ENCODE measurements at places on chromosomes 12 and 14.

GRCh38 chr14:90382491-90383125, 14.2 kb upstream of the CALM1 start:
- DNase-seq = peak; percentile 58

GRCh38 chr12:131766382-131767107, 55.7 kb downstream of the SFSWAP start:
- no peak for DNase-seq

GRCh38 chr12:104568935-104569334, 112.2 kb downstream of the CHST11 start:
- no peak for DNase-seq

GRCh38 chr12:121072147-121072546, 33.1 kb upstream of the OASL start:
- no peak for DNase-seq

DNA sequence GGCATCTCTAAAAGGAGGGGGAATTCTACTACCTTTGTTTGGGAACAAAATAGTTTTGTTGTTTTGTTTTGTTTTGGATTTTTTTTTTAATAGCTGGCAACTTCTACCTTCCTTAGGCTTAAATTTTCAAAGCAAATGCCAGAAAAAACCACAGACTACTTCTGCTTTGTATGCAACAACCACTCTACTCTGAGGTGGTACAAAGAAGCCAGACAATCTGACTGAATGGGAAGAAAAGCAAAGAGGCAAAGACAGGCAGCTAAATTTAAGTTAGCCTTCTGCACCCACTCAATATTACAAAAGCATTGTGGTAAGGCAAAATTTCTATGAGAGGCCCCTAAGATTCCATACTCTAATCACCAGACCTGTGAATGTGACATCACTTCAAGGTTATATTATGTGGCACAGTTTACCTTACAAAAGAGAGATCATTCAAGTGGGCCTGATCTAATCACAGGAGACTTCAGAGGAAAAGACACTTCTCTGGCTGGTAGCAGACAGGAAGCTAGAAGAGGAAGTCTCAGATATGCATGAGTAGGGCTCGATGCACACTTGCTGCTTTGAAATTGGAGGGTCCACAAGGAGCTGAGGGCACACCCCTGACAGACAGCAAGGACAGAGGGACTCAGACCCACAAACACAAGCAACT, 566.6 kb downstream of the RPS29 start:
- no peak for DNase-seq

DNA sequence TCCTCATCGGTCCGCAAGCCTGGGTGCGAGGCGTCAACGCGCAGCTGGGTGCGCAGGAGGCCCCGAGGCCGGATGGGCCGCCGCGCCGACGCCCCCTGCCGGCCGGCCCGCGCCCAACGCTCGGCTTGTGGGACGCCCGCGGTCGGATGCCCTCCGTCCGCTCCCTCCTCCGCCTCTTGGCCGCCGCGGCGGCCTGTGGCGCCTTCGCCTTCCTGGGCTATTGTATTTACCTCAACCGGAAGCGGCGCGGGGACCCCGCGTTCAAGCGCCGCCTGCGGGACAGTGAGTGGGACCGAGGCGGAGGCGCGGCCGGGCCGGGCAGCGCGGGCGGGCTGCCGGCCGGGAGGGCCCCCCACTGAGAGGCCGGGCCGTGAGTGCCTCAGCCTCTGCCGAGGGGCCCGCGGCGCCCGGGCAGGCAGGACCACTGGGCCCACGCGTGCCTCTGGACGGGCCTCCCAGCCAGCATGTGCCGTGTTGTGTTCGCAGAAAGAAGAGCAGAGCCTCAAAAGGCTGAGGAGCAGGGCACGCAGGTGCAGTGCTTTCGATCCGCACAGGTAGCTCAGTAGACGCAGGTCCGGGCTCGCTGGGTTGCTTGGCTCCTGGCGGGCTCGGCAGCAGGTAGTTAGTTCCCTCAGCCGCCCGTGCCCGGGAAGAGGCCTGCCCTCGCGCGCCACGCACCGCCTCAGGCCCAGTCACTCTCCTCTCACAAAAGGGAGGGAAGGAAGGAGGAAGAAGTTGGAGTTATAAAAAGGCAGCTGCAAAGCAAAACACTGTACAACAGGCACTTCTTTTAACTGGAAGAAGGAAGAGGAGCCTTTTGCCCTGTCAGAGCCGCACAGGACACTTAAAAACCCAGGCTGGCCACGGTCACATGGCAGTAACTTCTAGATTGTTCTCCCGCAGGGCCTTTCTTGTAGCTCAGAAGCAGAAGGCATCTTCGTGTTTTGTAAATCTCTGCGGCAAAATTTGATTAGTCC, at the start of gene TOMM20L:
TOMM20L (plus strand) TSS at position 119 of the 977 bp plus-strand sequence; CDS start at position 147, 28 bp downstream.
- peak; percentile 78 for DNase-seq

DNA sequence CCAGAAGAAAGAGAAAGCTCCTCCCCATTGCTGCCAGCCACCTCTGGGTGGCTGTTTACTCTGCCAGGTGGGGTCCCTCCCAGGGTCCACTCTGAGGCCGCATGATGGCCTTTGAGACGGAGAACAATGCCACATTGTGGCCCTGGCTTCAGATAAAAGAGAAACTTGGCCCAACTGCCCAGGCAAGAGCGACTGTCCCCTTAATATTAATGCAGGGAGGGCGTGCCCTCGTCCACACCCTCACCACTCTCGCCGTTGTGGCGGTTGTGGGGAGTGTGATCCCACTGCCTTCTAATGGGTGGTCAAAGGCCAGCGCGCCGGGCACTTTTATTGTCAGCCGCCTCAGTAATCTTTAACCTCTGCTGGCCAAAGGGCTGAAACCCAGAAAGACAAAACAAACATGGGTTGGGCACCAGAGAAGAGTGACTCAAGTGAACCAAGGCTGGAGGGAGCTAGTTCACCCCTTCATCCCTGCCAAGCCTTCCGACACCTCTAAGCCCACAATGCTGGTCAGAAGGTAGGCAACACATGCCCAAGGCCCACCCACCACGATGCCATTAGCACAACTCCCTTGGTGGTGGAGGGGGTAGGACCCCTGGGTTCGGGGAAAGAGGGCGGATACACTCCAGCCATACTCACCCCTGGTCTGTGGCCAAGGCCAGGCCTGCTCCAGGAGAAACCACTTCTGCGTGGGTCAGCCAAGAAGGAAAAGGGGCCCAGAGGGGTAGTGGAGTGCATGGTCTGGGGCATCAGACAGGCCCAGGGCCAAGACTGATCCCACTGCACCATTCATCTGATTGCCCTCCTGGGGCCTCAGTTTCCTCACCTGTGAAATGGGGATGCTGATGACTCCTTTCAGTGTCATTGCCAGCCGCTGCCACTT, 44.5 kb upstream of the BCL11B start:
- no peak for DNase-seq

GRCh38 chr14:88868558-88869159, 44.2 kb downstream of the TTC8 start:
- DNase-seq = no peak

DNA sequence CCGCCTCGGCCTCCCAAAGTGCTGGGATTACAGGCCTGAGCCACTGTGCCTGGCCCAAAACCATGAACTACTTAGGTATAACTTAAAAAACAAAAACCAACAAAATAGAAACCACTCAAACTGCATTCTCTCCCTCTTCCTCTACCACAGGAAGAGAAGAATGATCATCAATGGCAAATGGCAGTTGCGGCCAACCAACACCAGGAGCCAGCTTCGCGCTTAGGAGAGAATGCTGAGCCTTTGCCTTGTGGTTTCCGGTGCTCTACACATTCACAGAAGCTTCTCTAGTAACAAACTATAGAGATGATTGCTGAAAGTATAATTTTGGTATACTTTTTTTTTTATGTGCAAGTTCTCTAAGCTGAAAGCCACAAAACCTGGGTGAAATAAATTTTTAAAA, 17.1 kb downstream of the CATSPERB start:
- DNase-seq = peak; percentile 5

DNA sequence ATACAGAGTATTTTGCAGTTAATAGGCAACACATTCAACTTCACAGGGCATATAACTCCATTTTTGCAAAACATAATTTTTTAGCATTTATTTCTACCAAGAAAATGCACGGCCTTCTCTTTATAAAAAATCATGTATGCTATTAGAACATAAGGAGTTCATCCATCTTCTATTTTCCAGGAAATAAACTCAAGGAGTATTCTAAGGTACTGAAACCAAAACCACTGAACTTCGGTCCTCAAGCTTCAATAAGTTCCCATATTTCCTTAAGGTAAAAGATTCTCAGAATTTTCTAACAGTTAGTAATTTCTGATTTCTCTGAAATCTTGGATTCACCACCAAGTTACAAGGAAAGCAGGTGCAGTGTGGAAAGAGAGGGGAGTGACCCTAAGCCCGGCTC, 113.3 kb upstream of the DIO2 start:
- no peak for DNase-seq

GRCh38 chr12:118853634-118854033, 127.7 kb upstream of the SRRM4 start:
- peak; percentile 1 for DNase-seq

- peak; percentile 6 for DNase-seq
Observed at GRCh38 chr12:65278576-65279368, at the start of gene MSRB3. Gene MSRB3 (plus strand): TSS chr12:65278683. CDS start chr12:65308580, 29,897 bp downstream.

DNA sequence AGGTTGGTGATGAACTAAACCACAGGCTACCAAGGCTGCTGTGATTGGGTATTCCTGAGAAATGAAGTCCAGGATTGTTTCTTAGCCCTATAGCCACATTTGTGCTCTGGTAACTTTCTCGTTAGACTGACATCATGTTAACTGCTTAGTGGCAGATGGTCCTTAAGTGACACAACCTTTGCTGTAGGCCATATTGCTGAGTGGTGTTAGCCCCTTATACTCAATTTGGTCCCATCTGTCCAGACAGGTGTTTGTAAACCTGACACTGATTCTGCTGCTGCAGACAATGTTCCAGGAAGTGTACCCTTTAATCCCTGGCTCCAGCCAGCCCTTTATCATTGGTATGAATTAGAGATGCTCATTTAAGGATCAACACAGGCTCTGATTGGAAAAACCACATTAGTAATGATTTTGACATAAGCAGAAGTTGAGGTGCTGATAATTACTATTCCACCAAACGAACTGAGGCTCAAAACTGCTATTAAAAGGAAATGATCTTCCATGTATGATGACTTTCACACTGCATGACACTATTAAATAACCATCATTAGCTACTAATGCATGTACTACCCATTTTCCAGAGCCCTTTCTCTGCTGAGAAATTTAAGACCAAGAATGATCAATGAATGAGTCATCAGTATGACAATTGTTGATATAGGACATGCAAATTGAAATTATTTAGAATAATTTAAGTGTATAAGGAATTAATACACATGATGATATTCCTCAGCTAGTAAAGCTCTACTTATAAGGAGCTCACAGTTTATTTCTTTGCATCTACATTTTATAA, 3.6 kb upstream of the SSTR1 start:
- DNase-seq = no peak

DNA sequence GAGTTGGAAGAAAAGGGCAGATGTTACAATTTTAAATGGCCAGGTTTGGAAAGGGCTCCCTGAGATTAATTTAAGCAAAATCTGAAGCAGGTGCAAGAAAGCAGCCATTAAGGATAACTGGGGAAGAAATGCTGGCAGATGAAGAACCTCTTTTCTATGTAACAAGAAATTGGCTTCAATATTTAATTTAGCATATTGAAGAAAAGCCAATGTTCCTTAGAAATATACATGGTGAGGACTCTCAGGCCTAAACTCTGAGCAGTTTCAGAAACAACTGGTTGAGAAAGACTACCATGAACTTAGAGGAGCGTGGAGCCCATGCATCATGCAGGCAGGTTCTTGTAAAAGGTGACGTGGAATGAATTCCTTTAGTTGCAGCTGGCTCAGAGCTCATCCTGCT, 152.8 kb downstream of the LRIG3 start:
- DNase-seq = no peak

DNA sequence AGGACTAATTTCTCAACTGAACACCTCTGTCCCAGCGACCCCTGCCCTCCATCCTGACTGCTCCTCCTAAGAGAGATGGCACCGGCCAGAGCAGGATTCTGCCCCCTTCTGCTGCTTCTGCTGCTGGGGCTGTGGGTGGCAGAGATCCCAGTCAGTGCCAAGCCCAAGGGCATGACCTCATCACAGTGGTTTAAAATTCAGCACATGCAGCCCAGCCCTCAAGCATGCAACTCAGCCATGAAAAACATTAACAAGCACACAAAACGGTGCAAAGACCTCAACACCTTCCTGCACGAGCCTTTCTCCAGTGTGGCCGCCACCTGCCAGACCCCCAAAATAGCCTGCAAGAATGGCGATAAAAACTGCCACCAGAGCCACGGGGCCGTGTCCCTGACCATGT, 756 bp downstream of the RNASE7 start:
- no peak for DNase-seq

- DNase-seq = no peak
Observed at GRCh38 chr14:96051642-96052540, 12.7 kb downstream of the C14orf132 start.

DNA sequence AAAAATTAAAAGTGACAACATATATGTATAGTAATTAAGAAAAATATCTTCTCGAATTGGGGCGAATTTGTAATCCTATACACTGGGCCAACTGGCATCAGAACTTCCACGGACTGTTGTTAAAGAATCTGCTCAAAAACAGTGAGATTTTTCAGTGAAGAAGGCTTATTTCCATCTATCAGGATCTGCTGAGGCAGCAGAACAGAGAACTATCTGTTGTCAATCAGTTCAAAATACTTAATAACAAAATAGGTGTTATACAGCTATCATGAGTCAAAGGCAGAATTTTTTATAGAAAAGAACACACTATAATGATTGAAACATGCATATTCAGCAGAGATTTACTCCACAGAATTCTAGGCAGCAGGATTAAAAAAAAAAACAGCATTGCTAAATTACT, 41.9 kb downstream of the IFNG-AS1 start:
- no peak for DNase-seq

- no peak for DNase-seq
Observed at GRCh38 chr12:11678781-11679180, 29.3 kb downstream of the ETV6 start.

- DNase-seq = no peak
Observed at GRCh38 chr12:120197542-120197887, 3.0 kb upstream of the GCN1 start.

DNA sequence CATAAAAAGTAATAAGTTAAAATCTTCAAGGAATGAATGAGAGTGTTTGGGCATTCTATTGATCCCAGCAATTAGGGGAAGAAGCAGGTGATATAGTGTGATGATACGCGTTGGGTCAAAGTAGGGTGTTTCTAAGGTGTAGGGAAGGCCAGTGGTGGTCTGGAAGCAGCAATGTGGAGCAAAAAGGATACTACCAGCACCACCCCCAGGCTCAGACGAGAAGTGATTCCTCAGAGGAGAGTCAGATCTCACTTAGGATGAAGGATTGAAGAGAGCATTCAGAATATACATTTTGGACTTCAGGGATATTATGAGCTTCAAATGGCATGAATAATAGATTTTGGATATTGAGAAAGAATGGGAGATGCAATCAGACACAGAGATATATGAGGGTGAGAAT, 497.6 kb downstream of the RMST start:
- DNase-seq = no peak
